SK-N-SH (cell line): ENCODE measurements at places on chromosomes 3 and 15. TPM values are rescaled to one million over a fixed set of nuclear protein-coding genes. Genes with fewer than 3 reads are reported as not detected.

Gene C3orf70
- polyA plus RNA-seq: under 0.01 TPM in 1 of 2 replicates, not detected in the other

Gene NEDD4
- polyA plus RNA-seq: 12.9 and 17.3 TPM in 2 replicates

DNA sequence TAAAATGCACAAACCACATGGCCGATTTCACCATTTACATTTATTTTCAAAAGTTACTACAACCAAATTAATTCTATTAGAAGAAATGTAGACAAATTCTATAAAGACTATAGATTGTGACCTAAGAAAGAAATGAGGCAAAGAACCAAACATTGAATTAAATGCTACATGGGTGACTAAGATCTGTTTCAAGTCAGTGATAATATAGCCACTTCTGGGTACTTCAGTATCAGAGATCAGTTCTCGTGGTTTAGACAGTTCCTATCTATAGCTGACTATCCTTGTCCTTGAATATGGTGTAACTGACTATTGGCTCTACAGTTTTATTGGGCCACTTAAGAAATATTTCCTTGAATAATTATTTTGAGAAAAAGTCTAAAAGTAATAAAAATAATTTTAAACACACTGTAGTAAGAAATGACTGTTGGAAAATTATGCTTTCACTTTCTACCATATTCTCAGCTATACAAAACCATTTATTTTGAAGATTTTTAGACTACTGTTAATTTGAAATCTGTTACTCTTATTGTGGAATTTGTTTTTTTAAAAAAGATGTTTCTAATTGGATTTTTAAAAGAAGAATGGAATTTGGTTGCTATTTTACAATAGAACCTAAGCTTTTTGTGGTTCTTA lies 14.1 kb downstream of the KCNMB3 start:
- H3K4me1 ChIP-seq: no peaks in the 10 kb centered on the region
- peaks cover 51% of the 10 kb centered on the region for H3K36me3 ChIP-seq
- H3K27me3 ChIP-seq: no peaks in the 10 kb centered on the region
- no peak overlapping the region for H3K27ac ChIP-seq
- DNase-seq: no peak
- H3K4me3 ChIP-seq: no peak overlapping the region

DNA sequence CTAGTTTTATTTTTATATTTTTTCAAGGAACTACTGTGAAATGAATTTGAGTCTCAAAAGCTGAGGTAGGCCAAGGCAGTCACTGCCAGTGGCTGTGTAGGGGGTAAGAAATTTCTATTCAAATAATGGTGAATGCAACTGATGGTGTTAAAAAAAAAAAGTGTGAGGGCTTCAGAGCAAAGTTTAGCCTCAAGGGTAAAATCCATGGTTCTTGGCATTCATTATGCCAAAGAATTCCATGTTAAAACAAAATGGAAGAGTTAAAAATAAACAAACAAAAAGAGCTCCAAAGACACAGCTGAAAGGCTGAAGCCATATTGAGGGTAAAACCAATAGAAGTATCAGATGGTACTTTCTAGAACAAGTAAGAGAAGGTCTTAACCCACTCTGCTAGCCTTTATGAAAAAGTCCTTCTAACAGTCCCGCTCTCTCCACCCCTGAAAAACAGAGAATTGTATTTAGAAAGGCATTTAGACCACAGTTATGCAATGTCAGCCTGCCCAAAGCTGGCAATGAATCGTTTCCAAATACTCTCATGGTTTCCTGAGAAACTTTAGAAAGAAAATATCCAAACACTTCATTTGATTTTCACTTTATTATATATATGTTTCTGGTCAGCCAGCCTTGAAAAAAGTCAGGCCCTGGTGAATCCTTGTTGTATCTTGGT lies 158.4 kb upstream of the GMNC start:
- no peak for DNase-seq
- no peaks in the 10 kb centered on the region for H3K36me3 ChIP-seq
- peaks cover 5% of the 10 kb centered on the region; the same call in 1 of the 2 replicates for H3K27me3 ChIP-seq
- H3K4me1 ChIP-seq: no peaks in the 10 kb centered on the region; the same call in 1 of the 2 replicates

Gene NUP210
- 1.8 TPM in 2 replicates for polyA plus RNA-seq

DNA sequence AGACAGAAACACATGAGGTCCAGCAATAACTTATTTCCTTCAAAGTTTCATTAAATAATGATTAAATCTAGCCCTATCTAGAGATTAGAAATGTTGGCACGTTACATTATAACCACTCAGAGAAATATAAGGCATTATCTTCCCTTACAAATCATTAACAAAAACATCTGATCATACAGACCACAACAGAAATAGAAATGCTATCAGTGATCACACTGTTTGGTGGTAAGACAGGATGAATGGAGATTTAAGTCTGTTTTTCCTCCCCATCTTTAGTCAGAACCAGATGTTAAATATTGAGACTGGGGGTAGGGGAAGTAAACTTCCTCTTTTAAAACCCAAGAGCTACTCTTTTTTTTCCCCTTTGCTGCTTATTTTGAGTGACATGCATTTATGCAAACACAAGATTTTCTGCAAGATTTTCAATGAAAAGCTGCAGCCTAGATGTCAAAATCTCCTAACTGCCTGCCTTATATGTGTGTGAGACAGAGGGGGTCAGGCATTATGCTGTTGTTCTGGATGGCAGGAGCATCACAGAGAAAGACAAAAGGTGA lies 70.4 kb downstream of the CBLB start:
- peaks cover 8% of the 10 kb centered on the region for H3K4me1 ChIP-seq
- DNase-seq: peak; percentile 24
- H3K36me3 ChIP-seq: peaks cover 18% of the 10 kb centered on the region

DNA sequence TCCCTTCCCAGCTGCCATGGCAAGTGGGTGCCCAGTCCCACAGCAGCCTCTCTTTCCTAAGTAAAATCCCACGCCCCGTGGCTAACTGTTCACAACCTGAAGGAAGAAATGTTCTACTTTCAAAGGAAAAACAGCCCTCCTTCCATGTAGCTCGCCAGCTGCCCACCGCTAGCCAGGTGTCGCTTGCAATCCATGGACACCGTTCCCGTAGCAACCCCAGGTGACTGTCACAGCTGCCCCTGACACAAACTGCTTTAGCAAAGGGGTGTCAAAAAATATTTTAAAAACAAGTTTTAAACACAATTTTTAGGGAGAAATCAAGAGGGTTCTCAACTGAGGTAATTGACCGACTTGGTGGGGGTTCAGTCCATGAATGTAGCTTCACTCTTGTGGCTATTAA lies 21.0 kb upstream of the CGNL1 start:
- H3K27me3 ChIP-seq: no peaks in the 10 kb centered on the region
- peak overlapping the region; percentile 14; the same call in 1 of the 2 replicates for H3K27ac ChIP-seq
- no peak for DNase-seq
- H3K4me3 ChIP-seq: no peak overlapping the region
- H3K36me3 ChIP-seq: no peaks in the 10 kb centered on the region
- no peaks in the 10 kb centered on the region; the same call in 1 of the 2 replicates for H3K4me1 ChIP-seq
